ENCODE measurements at places on chromosomes 6 and 20.
A peak's percentile ranks its signal among the peaks of the same experiment; 100 is the strongest.

DNA sequence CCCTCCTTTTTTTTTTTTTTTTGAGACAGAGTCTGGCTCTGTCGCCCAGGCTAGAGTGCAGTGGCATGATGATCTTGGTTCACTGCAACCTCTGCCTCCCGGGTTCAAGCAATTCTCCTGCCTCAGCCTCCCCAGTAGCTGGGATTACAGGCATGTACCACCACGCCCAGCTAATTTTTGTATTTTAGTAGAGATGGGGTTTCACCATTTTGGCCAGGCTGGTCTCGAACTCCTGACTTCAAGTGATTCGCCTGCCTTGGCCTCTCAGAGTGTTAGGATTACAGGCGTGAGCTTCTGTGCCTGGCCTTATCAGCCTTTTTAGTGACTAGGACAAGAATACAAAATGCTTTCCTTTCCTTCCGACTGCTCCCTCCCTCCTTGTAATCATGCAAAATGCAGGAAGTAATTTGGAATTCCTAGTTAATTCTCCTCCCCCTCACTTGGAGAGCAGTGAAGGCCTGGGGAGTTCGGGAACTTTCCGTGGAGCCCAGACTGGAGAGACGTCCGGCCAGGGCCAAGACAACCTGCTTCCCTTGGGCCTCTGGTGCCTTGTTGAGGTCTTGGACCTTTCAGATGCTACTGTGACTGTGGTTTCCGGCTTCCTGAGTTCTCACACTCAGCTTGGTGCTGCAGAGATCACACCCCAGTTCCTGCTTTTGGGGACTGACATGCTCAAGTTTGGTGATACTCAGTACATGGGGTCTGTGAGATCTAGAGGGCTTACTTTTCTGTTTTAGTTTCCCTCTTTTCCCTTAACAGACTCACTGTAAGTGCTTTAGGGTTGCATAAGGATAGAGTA is 3.9 kb upstream of the PHF20 start:
- DNase-seq: peak; percentile 80

GRCh38 chr6:128712898-128713297 is 170.0 kb upstream of the LAMA2 start:
- no peak for DNase-seq

GRCh38 chr6:47733879-47734558 is 35.6 kb downstream of the ADGRF4 start:
- peak; percentile 6 for DNase-seq

DNA sequence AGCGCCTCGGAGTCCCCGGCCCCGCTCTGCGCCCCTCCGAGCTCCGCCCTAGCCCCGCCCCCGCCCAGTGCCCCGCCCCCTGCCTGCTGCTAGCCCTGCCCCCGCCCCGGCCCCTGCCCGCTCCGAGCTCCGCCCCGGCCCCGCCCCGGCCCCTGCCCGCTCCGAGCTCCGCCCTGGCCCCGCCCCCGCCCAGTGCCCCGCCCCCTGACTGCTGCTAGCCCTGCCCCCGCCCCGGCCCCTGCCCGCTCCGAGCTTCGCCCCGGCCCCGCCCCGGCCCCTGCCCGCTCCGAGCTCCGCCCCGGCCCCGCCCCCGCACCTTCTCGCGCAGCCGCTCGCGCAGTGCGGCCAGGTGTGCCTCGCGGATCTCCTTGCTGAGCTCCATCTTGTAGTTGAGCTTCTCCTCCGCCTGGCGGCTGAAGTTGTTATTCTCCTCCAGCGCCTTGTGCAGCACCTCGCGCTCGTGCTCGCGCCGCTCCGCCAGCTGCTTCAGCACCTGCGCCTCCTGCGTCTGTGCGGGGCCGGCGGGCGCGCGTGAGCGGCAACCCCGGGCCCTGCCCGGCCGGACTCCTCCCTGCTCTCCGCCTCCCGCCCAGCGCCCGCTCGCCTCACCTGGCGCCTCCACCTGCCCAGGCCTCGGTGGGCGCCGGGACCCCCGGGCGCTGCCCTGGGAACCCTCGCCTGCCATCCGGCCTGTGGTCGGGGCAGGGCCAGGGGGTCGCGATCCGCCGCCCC is 11.3 kb downstream of the STMN3 start:
- DNase-seq: peak; percentile 97

- DNase-seq: no peak
Observed at GRCh38 chr20:59565768-59566461, 38.4 kb upstream of the PHACTR3 start.

DNA sequence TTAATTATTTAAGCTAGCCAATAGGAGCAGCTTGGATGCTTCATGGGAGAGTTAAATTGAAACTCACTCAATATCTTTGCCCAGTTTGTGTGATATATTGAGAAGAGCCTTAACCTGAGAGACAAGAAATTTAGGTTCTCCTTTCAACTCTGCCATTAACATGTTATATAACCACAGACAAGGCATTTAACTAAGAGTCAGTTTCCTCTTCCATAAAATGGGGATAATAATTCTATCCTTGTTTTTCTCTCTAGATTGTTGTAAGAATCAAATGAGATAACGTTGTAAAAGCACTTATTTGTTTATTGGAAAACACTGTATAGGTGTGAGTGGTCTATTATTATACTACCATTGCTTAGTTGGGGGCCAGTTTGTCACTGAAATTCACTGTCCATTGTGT is 7.8 kb downstream of the ACSS2 start:
- no peak for DNase-seq

- no peak for DNase-seq
Observed at GRCh38 chr6:138830248-138830647, 34.4 kb downstream of the ECT2L start.

Measured in CD4-positive, alpha-beta T cell treated with Interleukin-2 at 100 ng/mL for 4 hours (primary cell).